ENCODE measurements at places on chromosomes 4 and X.
A peak's percentile ranks its signal among the peaks of the same experiment; 100 is the strongest.

- DNase-seq, result no peak
Observed at GRCh38 chr4:173516621-173517524, 13.2 kb downstream of the HAND2 start.

DNA sequence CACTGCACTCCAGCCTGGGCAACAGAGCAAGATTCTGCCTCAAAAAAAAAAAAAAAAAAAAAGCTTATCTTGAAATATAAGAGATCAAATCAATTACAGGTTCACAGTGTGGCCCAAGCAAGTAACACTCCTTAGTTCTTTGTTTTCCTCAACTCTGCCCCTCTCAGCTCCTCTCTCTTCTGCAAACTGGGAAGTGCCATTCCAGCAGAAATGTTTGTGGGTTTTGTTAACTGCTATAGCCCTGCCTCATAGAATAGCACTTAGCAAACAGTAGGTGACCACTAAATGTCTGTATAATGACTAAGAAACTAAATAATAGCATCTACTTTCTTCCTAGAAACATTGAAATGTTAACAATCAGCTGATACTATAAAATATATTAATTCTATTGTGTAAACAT, 160.0 kb upstream of the NAP1L5 start:
- no peak for DNase-seq

- no peak for DNase-seq
Observed at GRCh38 chr4:11564021-11564420, 135.3 kb upstream of the HS3ST1 start.

DNA sequence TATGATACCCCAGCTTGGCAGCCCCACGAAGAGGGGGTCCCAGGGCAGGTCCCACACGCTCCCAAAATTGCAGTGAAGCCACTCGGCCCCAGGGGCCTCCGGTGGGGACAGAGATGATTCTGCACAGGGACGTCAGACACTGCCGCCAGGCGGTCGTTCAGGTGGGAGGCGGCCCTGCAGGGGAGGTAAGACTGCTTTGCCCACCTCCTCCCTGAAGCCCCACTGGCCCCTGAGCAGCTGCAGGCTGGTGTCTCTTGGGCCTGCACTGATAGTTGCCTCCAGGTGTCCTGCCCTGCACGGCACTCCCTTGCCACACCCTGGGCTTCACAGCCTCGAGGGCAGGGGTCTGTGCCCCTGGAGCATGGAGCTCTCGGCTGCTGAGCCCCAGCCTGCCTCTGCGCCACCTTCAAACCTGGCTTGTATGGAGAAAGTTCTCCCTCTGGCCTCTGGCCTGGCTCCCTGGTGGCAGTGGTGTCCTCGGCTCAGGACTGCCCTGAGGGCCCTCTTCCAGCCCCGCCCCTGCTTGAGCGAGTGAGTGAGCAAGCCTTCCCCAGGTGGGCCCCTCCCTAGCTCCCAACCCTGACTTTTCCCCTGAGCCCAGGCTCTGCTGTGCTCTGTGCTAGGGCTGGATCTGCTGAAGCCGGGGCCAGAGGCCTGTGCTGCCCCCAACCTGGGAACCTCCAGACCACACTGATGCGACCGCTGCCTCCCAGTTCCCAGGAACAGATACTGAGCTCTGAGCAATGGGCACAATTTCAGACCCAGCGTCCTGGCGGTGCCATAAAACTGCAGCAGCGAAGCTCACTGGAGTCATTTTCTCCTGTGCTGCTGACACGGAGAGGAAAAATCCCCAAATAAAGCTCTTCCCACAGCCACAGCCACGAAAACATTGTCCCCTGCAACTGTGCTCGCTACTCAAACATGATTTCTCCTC, 16.1 kb downstream of the ADRA2C start:
- no peak for DNase-seq

- no peak for DNase-seq
Observed at GRCh38 chr4:121199742-121200561, 35.8 kb upstream of the TNIP3 start.

- DNase-seq, result no peak
Observed at GRCh38 chr4:88295656-88296055, 11.3 kb upstream of the PPM1K start.

- DNase-seq, result peak; percentile 10
Observed at GRCh38 chr4:111937368-111937767, 207.9 kb upstream of the FAM241A start.

- DNase-seq, result no peak
Observed at GRCh38 chr4:44985152-44985551, 258.8 kb upstream of the GNPDA2 start.

- no peak for DNase-seq
Observed at GRCh38 chrX:117645639-117646038, 471.0 kb downstream of the KLHL13 start.

DNA sequence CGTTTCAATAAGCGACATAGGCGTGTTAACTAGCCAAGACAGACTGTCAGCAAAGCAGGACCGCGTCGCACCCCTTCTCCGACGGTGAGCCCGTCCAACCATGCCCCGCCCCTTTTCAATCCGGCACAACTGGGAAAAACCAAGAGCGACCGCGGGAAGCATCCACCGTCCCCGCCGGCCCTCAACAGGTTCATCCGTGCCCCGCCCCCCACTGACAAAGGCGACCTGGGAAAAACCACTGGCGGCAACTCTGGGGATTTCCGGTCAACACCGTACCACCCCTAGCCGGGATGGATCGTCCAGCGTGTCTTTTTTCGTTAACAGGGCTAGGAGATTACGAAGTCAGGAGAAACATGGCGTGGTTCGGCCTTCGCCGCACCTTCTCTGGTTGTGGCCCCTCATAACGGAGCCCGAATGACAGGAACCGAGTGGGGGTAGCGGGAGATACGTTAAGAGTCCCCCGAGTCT, 377 bp downstream of the TIMM17B start:
- peak; percentile 78 for DNase-seq

DNA sequence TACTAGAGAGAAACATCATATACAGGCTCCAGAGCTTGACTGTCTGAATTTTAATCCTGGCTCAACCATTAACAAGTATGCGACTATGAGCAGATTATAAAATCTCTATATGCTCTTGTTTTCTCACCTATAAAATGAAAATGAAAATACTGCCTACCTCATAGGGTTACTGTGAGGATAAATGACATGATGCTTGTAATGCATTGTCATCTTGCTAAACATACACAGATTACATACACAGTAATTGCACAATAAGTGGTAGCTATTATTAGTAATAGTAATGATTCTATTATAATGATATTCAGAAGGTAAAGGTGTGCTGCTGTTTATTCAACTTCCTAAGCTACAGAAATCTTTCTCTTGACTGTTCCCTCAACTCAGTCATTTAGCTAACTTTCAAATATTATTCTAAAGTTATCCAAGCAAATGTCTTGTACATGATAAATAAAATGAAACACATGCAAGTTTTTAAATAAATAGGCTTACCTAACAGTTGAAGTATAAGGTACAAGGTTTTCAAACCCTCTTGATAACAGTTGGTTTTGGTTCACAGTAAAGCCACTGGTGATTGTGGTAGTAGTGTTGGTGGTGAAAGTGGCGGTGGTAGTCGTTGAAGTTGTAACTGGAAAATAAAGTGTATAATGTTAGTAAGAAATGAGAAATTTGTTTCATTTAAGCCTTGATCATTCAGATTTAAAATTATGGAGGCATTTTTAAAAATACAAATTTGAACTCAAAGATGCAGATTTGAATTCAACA, 38.9 kb downstream of the NUP62CL start:
- no peak for DNase-seq

Measured in Caki2 (cell line).